ENCODE measurements at places on chromosomes 1 and 21.

GRCh38 chr1:152189657-152190442 is 30.8 kb upstream of the RPTN start:
- peak; percentile 53 for DNase-seq

GRCh38 chr1:59375321-59376220 is 78.7 kb downstream of the FGGY start:
- DNase-seq = no peak

DNA sequence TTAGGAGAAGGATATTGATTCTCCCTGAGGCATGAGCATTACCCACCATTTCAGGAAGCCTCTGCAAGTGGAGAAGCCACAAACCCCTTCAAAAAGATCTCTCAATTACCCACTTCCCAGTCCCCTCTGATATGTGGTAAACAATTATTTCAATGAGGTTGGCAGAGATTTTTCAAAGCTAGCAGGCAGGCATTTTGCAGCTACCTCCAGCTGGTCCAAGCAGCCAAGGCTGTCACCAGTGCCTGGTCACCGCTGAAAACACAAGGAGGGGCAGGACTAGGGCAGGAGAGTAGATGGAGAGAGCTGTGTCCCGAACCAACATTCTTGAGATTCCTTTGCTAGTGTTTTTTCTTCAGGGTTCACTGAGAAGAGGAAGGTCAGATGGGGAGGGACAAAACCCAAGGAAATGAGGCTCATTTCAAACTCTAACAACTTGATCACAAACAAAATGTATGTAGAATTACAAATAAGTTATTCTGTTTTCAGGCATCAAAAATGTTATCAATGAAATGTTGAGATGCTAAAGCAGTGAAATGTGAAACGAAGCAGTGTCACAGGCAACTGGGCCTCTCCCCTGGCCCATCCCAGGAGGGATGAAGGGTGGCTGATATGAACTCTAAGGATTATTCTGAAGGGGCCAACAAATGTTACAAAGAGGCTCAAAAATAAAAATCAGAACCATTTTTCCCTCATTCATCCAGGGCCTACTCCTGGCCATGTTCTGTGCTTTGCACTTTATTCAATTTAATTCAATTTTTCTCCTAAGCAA is 22.3 kb downstream of the APP start:
- no peak for DNase-seq

DNA sequence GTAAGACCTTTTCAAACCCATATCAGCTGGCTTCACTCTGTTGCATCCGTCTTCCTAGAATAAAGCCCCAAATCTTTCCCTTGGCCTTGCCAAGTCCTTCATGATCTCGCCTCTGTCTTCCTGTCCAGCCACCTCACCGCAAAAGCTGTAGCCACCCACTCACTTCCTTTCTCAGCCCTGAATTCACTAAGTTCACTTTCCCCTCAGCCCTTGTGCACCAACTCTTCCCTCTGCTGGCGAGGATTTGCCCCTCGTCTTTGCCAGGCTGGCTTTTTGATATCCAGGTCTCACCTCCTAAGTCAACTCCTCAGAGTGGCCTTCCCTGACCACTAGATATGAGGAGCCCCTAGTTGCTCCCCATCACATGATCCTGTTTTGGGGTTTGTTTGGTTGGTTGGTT is 3.9 kb upstream of the COL16A1 start:
- DNase-seq = no peak

- DNase-seq = peak; percentile 8
Measured at GRCh38 chr1:181784039-181784683, 277.4 kb downstream of the ZNF648 start.

- DNase-seq = no peak
Measured at GRCh38 chr1:164836614-164837018, 277.6 kb downstream of the PBX1 start.

DNA sequence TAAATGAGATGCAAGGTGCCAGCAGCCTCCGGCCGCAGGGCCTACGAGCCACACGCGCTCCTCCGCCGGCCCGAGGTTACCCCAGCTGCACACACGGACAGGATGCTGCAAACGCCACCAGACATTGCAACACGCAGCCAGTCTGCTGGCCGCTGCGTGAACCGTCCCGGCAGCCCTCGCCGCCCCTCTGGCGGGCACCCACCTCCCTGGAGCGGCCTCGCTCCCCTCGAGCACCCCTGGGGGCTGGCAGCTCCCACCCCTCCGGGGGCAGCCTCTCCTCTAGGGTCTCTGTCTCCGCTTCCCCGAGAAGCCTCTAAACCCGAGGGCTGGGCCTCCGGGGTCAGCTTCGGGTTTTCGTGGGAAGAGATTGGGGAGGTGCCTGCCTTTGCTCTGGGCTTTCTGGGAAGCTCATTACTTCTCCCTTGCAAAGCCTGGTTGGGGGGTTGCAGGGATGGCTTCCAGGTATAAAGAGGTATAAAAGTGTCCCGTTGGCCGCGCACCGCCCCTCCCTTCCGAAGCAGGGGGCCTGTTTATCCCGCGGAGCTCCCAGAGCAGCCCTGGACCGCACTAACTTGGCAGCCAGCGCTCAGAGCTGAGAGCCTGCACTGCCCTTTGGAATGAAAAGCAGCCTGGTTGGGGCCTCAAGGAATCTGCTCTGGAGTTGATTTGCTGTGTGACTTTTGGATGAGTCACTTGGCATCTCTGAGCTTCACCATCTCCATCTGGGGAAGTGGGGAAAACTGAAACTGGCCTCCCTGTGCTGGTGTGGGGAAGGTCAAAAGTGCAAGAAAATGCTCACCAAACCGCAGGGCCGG is 21.8 kb downstream of the DHRS3 start:
- peak; percentile 54 for DNase-seq

GRCh38 chr1:184150776-184151531 is 99.4 kb downstream of the TSEN15 start:
- peak; percentile 35 for DNase-seq

DNA sequence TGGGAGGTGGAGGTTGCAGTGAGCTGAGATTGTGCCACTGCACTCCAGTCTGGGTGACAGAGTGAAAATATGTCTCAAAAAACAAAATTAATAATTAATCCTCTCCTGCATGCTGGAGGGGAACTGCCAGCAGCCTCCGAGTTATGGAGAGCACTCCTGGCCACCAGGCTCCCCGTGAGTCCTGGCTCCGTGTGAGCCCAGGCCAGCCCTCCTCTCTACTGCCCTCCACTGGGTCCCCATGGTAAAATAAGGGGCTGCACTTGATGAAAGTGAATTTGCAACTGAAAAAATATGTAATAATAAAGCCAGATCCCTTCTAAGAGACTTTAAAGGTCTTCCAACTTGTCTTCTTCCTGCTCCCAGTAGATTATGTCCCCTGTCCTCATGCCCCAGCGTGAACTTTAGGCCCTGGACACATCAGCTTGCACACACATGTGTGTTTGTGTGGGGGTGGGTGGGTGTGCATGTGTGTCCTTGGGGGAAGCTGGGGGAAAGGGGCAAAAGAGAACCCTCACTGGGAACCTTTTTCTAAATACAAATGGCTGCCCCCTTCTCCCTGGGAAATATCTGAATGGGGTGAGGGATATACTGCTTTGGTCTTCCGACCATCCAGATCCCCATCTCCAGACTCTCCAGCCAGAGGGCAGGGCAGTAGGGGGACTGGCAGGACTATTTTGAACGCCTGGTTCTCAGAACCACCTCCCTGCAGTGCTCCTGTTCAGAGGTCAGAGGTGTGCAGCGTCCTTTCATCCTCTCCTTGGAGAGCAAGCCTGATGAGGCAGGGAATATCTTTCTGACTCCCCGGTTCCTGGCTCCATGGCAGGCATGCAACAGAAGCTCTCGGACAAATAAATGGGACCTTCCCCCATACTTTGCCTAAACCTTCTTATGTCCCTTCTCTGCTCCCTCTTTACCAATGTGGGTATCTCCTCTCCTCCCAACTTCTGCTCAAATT is 26.2 kb downstream of the NEK2 start:
- no peak for DNase-seq

DNA sequence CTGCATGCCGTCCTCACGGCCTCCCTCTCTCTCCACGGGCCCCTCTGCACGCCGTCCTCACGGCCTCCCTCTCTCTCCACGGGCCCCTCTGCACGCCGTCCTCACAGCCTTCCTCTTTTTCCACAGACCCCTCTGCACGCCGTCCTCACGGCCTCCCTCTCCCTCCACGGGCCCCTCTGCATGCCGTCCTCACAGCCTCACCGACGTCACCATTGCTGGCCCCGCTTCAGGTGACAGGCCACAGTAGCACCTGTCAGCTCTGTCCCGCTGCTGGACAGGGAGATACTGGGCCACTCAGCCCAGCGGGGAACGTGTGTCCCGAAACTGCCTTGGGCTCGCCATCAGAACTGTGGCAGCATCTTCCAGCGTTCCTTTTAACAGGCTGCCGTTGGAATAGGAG is 82.8 kb upstream of the COL6A1 start:
- DNase-seq = no peak

DNA sequence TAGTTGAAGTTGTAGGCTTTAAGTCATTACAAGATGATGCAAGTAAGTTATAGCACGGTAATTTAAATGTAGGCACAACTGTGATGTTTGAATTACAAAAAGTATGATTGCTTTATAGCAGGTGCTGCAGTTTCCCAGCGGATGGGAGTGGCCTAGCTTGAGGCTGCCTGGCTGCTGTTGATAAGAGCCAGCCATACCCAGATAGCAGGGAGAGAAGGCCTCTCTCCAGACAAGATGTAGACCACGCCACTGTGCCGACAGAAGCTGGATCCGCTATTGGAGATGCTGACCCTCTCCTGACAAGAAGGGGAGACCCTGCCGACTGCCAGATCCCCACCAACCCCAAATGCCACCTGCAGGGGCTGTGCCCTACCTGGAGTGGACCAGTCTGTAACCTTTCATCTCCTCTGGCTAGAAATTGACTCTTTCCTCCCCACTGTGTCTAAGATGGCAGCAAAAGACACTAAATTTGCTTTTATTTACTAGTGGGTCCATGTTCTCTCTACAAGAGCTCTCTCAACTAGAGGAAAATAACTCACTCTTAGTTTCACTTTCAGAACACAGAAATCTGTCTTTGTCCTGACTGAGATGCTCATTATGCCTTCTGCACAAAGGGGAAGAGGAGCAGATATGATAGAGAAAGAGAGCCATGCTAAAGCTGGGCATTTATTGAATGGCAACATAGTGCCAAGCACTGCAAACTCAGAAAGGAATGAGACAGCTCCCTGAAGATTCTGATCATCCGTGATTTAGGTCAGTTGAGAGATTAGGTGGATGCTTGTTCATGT is 127.9 kb downstream of the URB2 start:
- DNase-seq = no peak

DNA sequence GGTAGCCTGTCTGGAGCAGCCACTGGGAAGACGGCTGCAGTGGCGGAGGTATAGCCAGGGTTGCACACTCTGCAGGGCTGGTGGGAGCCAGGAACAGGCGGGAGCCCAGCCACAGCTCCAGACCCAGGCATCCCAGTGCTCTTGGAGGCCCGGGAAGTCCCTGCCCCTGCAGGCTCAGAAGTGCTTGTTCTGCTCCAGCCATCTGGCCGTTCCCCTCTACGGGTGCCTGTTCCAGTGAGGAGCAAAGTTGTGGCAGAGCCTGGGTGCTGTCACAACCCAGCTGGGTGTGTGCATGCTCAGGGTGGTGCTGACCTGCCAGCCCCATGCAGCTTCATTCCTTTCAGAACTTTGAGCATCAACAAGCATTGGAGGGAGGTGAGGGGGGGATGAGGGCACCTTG is 31.7 kb upstream of the BACE2 start:
- DNase-seq = no peak

DNA sequence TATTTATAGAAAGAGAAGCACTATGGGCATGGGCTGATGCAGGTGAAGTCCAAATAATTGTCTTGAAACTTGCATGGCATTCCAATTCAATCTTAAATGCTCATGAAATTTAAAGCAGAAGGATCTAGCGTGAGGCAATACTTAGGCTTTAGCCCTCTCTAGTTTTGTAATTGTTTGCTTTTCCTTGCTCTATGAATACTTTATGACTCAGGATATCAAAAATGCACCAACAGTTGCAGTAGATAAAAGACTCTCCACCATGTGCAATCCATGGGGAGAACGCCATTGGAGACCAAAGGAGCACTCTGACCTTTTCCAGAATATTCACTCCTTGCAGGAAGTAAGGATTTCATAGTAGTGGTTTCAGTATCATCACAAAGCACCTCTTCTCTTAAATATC is 436.4 kb downstream of the LRRIQ3 start:
- DNase-seq = no peak

DNA sequence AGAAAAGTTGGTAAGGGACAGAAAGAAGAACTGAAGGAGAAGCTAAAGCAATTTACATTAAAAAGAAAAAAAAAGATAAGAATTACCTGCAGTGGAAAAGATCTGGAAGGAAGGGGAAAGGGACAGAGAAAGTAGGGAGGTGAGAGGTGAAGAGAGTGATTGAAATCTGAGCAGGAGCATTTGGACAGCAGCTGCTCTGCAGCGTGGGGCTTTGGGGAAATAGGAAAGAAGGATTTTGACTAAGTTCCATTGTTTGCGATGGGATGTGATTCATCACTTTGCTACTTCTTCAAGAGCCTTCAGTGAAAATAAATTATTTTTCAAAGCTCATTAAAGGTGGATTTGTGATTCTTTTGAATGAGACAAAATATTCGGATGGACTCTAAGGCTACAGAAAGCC is 26.1 kb upstream of the NMNAT2 start:
- no peak for DNase-seq

DNA sequence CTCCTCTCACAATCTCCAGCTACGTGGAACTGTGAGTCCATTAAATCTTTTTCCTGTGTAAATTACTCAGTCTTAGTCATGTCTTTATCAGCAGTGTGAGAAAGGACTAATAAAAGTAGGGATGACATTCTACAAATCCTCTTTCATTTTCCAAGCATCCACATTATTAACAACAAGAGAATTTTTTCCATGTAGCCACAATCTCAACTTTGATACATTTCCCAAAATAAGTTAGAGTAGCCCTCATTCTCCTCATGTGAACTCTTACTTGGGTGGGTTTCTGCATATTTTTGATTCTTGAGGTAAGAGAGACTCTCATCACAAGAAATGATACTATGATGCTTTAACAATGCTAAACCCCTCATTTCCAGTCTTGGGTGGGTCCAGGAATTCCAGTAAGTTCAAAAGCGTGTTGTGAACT is 52.8 kb downstream of the TNFSF18 start:
- no peak for DNase-seq

DNA sequence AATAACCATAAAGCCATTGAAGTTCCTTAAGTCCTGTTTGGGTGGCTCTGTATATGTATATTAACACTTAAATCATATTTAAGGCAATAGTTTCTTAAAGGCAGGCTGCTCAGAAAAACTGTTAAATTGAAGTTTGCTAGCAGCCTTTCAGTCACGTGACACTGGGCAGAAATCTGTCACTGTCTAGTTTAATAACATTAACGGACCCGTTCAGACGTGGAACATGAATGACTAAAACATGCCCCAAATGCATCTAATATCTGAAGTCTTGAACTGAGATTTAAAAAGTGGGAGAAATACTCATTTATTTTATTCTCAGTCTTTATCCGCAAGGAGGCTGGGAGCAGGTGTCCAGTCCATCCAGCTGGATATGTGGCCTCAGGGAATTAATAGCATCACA is 3.3 kb upstream of the SPATA1 start:
- no peak for DNase-seq

- DNase-seq = peak; percentile 50
Measured at GRCh38 chr1:78619446-78619802, 824 bp upstream of the IFI44L start.

GRCh38 chr1:78331799-78332198 is 159.0 kb upstream of the PTGFR start:
- no peak for DNase-seq

- no peak for DNase-seq
Measured at GRCh38 chr1:21783679-21784603, 992 bp upstream of the USP48 start.
